ENCODE measurements at places on chromosomes 11 and 22.

- DNase-seq = no peak
These were observed 10.4 kb downstream of the F2 start for GRCh38 chr11:46729110-46730027.

DNA sequence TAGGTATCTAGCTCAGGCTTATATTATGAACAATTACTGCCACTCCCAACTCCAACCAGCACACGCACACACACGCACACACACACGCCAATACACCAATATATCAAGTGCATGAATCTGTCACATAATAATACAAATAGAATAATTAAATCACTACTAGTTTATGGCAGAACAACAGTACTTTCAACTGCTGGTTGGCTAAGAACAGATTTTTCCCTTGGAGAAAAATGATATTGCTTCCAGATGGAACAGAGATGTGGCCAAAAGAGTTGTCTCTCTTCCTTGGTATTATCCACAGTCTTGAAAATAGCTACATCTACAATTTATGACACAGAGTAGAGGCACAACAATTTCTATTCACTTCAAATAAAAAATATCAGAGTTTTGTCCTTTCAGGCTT lies 538.3 kb upstream of the FAT3 start:
- DNase-seq = no peak

DNA sequence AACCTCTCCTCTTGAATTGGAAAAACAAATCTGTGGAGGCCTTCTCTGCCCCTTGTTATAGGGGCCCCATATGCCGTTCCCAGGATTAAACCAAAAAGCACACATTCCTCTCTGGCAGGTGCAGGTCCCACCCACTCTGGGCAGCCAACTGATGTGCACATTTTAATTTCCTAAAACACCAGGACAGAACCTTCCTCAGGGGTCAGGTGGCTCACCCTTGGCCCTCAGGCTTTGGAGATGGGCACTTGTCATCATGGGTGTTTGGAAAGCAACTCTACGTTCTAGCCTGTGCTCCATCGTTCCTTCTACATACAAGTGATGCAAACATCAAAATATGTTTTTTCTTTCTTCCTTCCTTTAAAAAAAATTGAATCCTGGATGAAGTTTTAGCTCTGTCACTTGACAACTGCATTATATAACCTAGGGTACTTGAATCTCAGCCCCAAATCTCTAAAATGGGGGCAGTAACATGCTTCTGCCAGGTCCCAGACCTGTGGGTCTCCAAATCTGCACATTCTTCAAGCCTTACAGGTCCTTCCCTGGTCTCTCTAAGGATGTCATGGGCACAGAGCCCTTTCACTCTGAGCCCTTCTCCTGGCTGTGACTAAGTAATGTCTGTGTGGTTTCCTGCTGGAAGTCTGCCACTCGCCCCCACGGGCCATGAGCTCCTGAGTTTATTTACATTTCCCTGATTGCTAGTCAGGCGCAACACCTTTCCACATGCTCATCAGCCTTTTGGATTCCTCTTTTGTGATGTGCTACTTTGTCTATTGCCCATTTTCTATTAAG lies 43.8 kb downstream of the KCNQ1OT1 start:
- no peak for DNase-seq

DNA sequence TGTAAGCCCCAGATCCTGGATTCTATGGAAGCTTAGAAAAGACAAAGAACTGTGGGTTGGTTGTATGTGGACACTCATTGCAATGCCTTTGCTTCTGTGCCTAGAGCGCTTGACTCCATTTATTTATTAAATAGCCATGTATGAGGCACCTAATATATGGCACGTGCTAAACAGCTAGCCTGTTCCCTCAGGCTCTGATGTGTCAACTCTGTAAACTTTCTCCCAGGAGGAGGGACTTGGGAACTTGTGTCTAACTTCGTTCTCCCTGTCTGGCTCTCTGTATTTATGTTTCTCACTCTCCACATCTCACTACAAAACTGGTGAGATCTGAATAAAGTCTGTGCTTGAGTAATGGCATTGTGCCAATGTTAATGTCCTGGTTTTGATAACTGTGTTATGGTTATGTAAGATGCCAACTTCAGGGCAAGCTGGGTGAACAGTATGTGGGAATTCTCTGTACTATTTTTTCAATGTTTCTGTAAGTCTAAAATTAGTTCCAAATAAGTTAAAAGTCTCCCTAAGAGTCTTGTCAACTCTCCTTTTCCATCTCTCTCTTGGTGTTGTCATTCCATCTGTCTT lies 34.1 kb upstream of the ZBTB16 start:
- no peak for DNase-seq

Data from D341Med (cell line).